Colonic mucosa (tissue), 4 donors: ENCODE measurements at places on chromosomes 3 and 15.

DNA sequence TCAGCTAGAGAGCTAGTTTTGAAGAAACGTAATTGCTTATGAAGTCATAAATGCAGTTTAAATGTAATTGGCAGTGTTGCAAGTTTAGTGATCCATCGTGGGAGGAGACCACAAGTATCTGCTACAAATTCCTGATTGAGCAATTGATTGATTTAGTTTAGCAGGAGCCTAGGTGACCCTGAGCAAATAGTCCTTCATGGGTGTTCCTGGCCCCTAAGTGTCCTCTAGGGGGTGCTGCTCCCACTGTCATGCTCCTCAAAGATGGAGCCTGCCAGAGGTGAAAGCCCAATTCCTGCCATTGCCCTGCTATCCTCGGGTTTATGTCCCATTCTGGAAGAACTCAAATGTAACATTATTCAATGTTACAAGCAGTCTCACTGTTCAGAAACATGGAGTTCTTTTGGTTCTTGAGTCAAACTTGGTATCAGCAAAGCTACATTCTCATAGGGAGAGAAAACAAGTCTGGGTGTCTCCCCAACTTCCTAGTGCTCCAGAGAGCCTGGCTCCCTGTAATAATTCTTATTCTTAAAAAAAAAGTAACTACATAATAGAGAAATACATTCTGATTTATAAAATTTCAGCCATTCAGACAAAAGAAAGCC, 29.8 kb upstream of the SENP5 start:
- DNase-seq: peak; percentile 79

- no peak for DNase-seq
Observed at GRCh38 chr15:58606577-58607080, 142.9 kb downstream of the ADAM10 start.

DNA sequence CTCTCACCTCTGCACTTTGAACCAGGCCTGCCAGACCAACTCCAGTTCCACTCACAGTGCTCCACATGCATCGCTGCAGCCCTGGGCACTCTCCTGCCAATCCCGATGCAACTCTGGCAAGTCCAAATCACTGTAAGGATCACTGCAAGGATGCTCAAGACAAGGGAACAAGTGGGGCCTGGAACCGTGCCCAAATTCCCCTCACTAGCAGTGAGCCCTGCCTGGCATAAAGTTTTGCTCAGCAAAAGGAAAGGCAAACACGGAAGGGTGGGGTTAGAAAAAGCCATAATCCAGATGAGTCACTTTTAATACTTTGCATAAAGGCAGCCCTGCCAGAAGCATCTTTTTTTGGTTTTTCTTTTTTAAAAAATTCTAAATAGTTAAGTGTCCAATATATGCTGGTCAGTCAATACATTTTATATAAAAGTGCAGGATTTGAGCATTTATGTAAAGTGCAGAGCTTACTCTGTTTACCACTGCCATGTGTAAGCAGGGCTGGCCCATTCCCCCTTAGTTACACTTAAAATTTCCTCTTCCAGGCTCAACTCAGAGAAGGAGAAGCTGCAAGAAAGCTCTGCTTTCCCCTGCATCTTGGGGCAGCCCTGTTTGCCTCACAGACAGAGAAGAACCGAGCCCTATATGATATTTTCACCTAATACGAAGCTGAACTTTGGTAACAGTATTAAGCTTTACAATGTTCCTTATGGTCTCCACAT, 102.2 kb downstream of the CD47 start:
- DNase-seq: peak; percentile 85

DNA sequence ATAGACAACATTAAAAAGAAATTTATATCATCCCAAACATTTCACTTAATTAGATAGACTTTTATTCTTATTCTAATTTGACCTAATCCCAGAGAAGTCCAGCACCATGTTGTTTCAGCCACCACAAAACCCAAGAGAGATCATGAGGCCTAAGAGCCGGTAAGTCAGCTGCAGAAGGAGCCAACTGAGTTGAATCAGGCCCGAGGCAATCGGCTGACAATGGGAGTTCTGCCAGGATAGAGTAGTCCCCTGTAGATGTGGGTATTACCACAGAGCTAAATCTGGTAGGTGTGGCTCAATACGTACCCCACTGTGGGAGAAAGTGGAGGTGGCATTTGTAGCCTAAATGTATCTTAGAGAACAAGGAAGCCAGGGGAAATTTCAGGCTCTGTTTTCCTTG, 49.7 kb upstream of the UMPS start:
- DNase-seq: no peak

DNA sequence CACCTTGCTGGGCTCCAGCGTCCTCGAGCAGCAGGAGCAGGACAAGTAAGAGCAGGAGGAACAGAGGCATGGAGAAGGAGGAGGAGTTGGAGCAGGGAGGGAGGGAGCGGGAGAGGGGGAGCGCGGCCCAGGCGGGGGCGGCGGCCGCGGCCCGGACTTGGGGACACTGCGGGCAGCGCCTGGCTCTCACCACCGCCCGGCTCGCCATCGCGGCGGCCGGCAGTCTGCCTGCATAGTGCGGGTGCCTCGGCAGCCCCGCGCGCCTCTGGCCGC, 440 bp downstream of the DCBLD2 start:
- DNase-seq: peak; percentile 31

- DNase-seq: no peak
Observed at GRCh38 chr15:59549301-59550185, 62.0 kb upstream of the GCNT3 start.

GRCh38 chr15:40245666-40246450, 7.0 kb downstream of the PAK6 start:
- DNase-seq: no peak

DNA sequence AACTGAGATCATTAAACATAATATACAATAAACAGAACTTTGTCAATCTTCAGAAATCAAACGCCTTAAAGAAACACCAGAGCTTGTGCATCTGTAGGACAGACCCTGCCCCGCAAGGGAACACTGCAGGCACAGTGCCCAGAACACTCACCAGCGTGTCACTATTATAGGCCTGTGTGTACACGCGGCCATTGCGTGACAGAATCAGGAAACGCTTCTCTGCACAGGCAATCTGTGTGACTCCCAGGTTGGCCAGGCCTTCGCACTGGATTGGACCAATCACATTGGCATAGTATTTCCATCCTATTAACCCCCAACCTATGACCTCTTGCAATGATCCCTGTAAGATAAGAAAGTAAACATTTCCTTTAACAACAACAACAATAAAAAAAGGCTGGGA, 52.9 kb downstream of the HERC2 start:
- no peak for DNase-seq

- DNase-seq: no peak
Observed at GRCh38 chr3:15755181-15755580, 42.6 kb downstream of the ANKRD28 start.

DNA sequence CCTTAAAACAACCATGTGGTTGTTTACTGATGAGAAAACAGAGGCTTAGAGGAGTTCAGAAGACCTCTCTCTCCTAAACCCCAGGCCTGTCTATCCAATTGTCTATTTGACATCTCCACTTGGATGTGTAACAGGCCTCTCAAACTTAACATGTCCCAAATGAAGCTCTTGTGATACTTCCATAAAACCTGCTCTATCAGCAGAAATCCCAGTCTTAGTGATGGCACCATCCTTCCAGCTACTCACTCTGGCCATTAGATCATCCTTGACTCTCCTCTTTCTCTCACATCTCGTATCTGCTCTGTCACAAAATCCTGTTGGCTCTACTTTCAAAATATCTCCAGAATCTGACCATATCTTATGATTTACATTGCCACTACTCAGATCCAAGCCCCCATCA, 28.8 kb downstream of the EHHADH start:
- DNase-seq: no peak

DNA sequence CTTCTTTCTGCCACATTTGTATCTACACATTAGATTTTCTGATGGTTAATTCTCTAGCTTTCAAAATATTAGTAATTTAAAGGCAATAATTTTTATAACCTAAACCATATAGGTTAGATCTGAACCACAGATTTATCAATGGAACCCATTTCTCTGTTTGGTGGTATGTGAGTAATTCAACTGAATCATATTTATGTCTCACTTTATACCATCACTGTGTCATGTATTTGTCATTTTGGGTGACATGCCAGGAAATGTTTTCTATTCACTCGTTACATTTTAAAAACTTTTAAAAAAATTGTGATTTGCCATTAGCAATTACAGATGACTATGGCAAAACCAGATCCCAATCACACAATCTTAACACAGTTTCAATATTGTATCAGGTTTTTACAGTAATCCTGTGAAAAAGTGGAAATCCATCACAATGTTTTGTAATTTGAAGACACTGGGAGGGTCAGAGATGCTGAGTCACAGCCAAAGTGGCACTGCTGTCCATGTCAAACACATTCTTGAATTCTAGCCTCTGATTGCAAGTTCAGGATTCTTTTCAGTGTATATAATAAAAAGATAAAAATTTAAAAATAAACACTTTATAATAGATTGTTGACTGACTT, 356.0 kb upstream of the RBMS3 start:
- DNase-seq: no peak

DNA sequence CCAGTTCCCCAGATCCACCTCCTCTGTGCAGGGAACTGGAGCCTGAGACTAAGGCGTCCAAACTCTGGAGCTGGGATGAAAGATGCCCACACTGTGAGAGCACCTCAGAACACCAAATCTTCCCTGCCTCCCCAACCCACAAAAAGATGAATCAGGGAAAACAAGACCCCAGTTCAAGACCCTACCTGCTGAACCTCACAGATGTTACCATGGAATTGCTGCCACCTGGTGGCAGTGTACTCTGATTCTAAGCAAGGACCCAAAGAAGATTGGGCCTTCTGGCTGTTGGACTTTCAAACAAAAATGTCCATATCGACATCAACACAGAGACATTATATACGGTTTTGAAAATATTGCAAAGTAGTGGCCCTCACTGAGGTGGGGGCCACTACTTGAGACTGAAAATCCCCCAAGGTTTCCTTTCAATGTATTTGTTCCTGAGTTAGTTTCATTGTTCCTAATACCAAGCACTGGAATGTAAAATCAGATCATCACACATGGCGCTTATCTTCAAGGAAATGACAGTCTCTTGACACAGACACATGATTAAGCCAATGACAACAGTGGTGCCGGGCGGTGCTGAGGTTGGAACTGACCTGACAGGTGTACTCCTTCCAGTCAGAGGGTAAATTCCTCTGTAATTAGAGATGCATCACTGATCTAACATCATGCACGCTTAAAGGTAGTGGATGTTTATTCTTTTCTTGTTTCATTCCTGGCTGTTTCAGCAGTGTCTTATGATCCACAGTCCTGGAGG, 67.6 kb downstream of the SLC6A11 start:
- DNase-seq: no peak

- no peak for DNase-seq
Observed at GRCh38 chr3:154247806-154248415, 76.4 kb downstream of the DHX36 start.

- no peak for DNase-seq
Observed at GRCh38 chr15:101305820-101306255, 10.8 kb upstream of the SNRPA1 start.
